NCI-H345 (cell line): ENCODE measurements at places on chromosomes 2 and 18.
A peak's percentile ranks its signal among the peaks of the same experiment; 100 is the strongest.

DNA sequence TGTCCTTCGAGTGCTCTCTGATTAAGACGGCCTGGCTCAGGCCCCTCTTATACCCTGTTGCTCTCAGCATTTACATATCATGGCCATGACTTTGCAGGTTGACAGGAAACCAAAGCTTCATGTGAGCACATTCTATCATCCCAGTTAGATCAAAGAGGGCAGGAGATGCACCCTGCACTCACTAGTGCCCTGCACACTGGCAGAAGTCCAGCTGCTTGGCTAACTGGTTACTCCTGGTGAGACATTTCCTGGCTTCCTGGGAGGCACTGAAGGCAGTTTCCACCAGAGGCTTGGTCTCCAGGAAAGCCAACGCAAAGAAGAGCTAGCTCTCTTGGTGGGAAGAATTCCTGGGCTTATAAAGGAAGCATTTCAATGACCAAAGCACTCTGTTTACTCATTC, 66.3 kb downstream of the LIPG start:
- no peak for DNase-seq

GRCh38 chr2:197157879-197158537, 152.6 kb downstream of the ANKRD44 start:
- no peak for DNase-seq

- DNase-seq, result no peak
Measured at GRCh38 chr2:124323321-124323720, 298.2 kb downstream of the CNTNAP5 start.

GRCh38 chr2:68237404-68237803, 14.9 kb downstream of the PPP3R1 start:
- no peak for DNase-seq

- DNase-seq, result no peak
Measured at GRCh38 chr2:32952761-32953476, 6.2 kb downstream of the LTBP1 start.

- no peak for DNase-seq
Measured at GRCh38 chr2:233498126-233498525, 68.5 kb downstream of the USP40 start.

DNA sequence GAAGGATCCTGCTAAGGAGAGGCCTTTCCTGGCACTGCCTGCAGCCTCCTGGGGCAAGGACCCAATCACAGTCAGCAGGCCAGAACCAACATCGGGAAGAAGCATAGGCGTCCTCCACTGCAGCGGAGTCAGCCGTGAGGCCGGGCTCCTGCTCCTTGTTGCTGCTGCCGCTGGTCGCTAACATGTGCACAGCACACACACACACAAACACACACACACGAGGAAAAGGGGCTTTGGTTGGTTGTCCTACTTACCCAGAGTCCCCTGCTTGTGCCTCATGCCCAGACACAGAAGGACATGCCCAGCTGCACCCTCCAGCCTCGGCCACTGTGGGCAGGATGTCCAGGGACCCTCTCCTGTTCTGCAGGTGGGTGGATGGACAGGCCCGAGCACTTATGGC, 209.4 kb downstream of the GLI2 start:
- DNase-seq, result no peak

DNA sequence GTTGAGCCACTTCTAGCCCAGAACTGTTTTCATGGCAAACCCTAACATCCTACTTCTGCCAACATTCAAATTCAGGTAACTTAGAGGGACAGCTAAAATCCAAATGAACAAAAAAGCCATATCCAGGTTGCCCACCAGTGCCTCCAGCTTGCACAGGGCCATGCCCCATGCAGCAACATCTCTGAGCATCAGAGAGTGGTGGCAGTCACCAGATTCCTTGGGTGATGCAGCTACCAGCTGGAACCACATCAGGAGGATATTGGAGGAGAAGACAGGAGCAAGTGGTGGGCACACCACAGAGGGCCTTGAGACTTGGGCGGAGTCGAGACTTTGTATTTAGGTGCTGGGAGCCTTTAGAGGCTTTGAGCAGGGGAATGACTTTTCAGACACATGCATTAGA, 50.5 kb downstream of the SDC1 start:
- DNase-seq, result no peak

- DNase-seq, result no peak
Measured at GRCh38 chr18:79626905-79627749, 52.5 kb upstream of the CTDP1 start.

DNA sequence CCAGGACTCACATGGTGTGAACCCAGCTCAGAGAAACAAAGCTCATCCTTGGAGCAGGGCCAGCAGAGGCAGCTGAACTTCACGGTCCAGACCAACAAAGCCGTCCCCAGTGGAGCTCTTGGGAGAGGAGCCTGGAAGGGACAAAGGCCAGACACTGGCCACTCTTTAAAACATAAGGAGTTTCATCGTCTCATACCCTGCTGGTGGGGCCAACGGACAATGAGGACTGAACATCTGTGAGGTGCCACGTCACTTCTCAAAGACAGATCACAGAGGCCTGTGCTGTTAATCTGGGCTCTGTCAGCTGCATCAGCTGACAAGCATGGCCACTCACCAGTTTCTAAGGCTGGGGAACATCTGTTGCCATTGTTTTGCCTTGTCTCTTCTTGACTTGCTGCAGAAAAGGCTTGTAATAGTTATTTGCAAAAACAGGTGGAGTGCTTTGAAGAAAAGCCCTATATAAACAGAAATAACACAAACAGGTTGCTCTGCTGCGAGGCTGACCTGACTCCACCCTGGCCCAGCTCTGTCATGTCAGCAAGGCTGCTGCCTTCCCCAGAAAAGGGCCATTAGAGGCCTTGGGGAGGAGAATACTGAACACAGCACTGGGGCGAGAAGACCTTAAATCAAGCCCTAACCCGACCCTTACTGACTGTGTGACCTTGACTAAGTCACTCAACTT, 68.1 kb upstream of the DAPL1 start:
- DNase-seq, result peak; percentile 91

DNA sequence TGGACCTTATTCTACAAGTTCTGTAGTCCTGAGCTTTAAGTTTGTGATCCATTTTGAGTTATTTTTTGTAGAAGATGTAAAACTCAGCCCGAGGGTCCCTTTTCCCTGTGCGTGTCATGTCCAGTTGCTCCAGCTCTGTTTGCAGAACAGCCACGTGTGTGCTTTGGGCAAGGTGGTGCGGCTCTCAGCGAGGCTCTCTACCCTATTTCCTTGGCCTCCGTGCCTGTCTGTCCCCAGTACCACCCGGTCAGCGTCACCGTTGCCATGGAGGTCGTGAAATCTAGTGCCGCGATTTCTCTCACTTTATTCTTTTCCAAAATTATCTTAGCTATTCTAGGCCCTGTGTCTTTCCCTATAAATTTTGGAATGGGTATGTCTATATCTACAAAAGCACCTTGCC, 141.0 kb upstream of the CTDP1 start:
- no peak for DNase-seq

GRCh38 chr18:79986726-79987125, 1.6 kb downstream of the TXNL4A start:
- DNase-seq, result no peak

DNA sequence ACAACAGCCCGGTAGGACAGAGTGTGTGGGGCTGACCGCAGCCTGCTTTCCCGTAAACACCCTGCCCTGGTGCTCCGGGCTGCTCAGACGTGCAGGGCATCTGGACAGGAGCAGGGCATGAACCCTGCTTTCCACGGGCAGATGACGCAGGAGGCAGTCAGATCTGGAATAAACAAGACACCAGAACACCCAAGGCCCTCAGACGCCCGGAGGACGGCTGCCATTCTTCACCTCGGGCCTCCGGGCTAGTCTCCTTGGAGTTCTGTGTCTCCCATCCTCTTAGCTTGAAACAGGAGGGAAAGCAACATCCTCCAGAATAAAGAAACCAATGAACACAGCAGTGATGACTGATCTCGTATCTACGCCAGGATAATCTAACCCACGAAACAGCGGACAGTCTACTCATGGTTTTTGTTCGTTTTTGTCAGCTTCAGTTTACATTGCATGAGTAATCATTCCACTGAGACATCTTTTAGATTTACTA, 7.3 kb downstream of the PXDN start:
- no peak for DNase-seq

GRCh38 chr18:1458547-1458946, 553.9 kb downstream of the ADCYAP1 start:
- DNase-seq, result no peak

- DNase-seq, result no peak
Measured at GRCh38 chr18:48839819-48840490, 110.8 kb downstream of the SMAD7 start.

DNA sequence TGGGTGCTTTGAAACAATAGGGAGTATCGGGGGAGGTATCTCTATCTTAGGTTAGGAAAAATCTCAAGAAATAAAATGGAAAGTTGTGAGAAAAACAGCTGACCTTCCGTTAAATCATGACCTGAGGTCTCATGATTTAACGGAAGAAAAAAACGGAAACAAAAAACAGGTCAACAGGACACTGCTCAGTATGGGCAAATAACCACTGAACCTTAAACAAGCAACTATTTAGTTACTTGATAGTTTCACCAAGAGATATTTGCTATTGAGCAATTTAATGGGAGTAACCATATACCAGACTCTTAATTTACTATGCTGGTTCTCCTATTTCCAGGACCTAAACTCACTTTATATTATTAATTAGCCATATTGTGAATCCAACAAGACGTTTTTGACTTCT, 150.8 kb downstream of the PARD3B start:
- DNase-seq, result no peak

DNA sequence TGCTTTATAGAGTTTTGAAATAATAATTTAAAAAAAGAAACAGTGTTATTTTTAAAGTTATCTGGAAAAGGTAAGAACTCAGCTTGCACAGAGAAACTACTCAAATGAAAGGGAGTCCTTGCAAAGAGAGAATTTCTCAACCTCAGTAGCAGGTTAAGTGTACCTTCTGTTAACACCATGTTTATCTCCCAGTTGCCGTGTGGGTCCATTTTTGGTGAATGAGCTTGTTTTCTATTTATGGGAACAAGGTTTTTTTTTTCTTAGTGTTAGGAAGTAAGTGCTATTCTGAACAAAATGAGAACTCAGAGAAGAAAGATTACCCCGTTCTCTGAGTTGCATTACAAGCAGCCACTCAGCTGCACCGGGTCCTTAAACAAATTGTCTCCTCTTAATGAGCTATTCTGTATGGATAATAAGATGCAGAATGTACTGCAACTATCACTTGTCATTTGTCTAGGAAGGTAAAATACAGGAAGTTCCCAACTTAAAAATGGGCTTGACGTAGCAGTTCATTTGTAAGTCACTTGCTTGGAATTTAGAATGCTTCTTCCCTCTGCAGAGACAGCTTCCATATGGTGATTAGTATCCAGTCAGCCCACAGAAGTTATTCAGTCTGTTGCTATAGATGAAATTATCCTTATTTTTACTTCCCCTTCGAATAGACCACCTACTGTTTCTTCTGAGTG, 74.9 kb downstream of the LTBP1 start:
- DNase-seq, result no peak

DNA sequence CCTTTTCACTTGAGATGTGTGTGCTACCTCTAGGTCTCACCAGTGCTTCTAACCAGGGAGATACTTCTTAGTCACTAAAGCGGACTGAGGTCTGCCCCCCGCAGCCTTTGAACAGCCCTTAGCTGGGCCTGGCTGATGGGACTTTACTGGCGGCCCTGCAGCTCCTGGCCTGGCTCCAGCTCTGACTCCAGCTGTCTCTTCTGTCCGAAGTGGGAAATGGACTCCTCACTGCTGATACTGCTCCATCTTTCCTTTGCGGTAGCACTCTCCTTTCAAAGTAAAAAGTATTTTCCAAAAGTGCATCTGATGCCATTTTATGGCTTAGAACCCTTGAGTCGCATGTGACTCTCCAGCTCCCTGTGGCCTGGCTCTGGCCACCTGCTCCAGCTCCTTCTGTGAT, 64.5 kb downstream of the ATP9B start:
- DNase-seq, result no peak

- no peak for DNase-seq
Measured at GRCh38 chr18:13517369-13517768, 209.0 kb downstream of the FAM210A start.

DNA sequence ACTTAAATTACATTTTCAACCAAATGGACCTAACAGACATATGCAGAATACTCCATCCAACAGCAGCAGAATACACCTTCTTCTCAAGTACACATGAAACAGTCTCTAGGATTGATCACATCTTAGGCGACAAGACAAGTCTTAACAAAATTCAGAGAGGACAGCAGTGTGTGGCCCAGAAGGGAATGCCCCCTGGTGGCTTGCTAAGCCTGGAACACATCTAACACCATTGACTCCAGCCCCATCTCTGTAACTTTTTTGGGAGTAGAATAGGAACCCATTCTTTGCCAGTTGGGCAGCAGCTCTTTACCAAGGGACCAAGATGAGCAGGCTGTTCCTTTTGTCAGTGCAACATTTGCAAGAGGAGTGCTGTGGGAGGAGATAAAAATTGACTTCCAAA, 249.9 kb downstream of the PLCL1 start:
- DNase-seq, result no peak

GRCh38 chr2:222609381-222609780, 46.5 kb downstream of the FARSB start:
- no peak for DNase-seq

DNA sequence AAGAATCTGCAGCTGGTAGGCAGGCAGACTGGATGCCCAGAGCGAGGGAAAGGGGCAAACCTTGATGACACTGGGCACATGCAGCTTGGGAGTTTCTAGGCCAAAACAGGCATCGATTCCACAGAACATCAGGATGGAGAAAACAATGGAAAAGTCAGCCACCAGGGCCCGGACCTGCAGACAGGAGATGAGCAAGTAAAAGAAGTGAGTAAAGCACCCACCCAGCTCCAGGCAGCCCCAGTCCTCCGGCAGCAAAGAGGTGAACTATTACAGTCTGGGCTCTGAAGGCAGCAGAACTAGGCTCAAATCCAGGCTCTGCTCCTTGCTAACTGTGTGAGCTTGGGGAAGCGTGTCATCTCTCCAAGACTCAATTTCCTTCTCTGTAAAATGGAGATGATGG, 36.6 kb downstream of the MTHFD2 start:
- DNase-seq, result no peak

GRCh38 chr18:37779220-37779619, 213.6 kb upstream of the CELF4 start:
- no peak for DNase-seq

GRCh38 chr2:106840818-106841217, 45.1 kb downstream of the ST6GAL2 start:
- DNase-seq, result no peak

- no peak for DNase-seq
Measured at GRCh38 chr2:206471524-206472062, 28.3 kb downstream of the ADAM23 start.

DNA sequence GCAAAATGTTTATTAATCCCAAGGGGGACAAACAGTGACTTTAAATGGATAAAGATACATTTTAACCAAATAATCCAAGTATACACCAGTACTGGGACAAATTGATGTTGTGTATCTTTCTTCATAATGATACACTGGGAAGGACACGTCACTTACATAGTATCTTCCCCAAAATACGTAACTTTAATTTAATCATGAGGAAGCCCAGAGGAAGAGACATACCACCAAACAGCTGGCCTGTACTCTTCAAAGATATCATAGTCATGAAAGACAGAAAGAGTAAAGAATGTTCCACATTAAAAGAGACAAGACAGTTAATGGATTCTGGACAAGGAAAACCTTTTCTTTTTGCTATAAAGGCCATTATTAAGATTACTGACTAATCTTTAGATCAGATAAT, 37.1 kb downstream of the AGFG1 start:
- DNase-seq, result no peak

- DNase-seq, result no peak
Measured at GRCh38 chr2:230578106-230578505, 134.5 kb upstream of the CAB39 start.

GRCh38 chr2:62364791-62365528, 141.0 kb downstream of the TMEM17 start:
- DNase-seq, result no peak

- DNase-seq, result no peak
Measured at GRCh38 chr18:77086656-77087392, 45.8 kb downstream of the MBP start.
